A549 treated with dexamethasone at 1 μM for 4 hours (cell line): ENCODE measurements at places on chromosomes 7 and 10. TPM values are rescaled to one million over a fixed set of nuclear protein-coding genes. Genes with fewer than 3 reads are reported as not detected.

Gene MYL7
- not detected in 5 replicates for total RNA-seq

Gene FFAR4
- 0.06 to 0.13 TPM (median 0.09 TPM) in 5 replicates for total RNA-seq

Gene KCNH2
- total RNA-seq: 3.9 to 6.3 TPM (median 5.7 TPM) in 5 replicates

Gene MYO1G
- total RNA-seq: 0.14 to 0.33 TPM (median 0.26 TPM) in 5 replicates

Gene CACNB2
- total RNA-seq: not detected in 5 replicates

Gene STAM
- 22.8 to 28.1 TPM (median 25.1 TPM) in 5 replicates for total RNA-seq

Gene TOMM7
- 326 to 1,131 TPM (median 342 TPM) in 5 replicates for total RNA-seq

Gene SEMA3C
- 53.5 to 113 TPM (median 83.6 TPM) in 5 replicates for total RNA-seq

Gene CPN1
- 0.19 to 0.54 TPM (median 0.36 TPM) in 5 replicates for total RNA-seq

Gene CALCR
- 0.05 to 0.08 TPM (median 0.06 TPM) in 3 of 5 replicates, not detected in the others for total RNA-seq

Gene ENTPD7
- 7.4 to 12.0 TPM (median 10.6 TPM) in 5 replicates for total RNA-seq

Gene GNGT1
- not detected in 5 replicates for total RNA-seq

Gene CCL24
- not detected in 5 replicates for total RNA-seq

Gene DGKI
- 0.19 to 0.43 TPM (median 0.22 TPM) in 5 replicates for total RNA-seq

Gene ALDH18A1
- total RNA-seq: 48.0 to 52.9 TPM (median 51.4 TPM) in 5 replicates

Gene ELN
- 0.12 to 0.25 TPM (median 0.16 TPM) in 5 replicates for total RNA-seq

Gene RBM20
- 3.6 to 4.9 TPM (median 4.0 TPM) in 5 replicates for total RNA-seq

Gene ORC5
- total RNA-seq: 21.2 to 34.2 TPM (median 29.8 TPM) in 5 replicates

Gene SPACDR
- 0.47 to 1.1 TPM (median 0.89 TPM) in 5 replicates for total RNA-seq

Gene CNPY1
- total RNA-seq: not detected in 5 replicates

Gene TRIL
- total RNA-seq: not detected in 5 replicates

Gene SGCE
- total RNA-seq: 47.1 to 52.2 TPM (median 50.4 TPM) in 5 replicates

Gene CHRM2
- not detected in 5 replicates for total RNA-seq

Gene NAT16
- 0.09 to 0.21 TPM (median 0.12 TPM) in 5 replicates for total RNA-seq

Gene OR2A7
- total RNA-seq: not detected in 5 replicates

Gene SPOCK2
- 0.29 to 0.59 TPM (median 0.50 TPM) in 5 replicates for total RNA-seq

Gene COL26A1
- 0.42 to 0.72 TPM (median 0.64 TPM) in 5 replicates for total RNA-seq

Gene CNTNAP2
- 0.02 to 0.07 TPM (median 0.02 TPM) in 4 of 5 replicates, not detected in the other for total RNA-seq

Gene CEP55
- total RNA-seq: 61.0 to 73.3 TPM (median 70.6 TPM) in 5 replicates

Gene PIP
- 0.19 to 0.32 TPM (median 0.23 TPM) in 3 of 5 replicates, not detected in the others for total RNA-seq

Gene EMX2
- not detected in 5 replicates for total RNA-seq

Gene SHOC2
- 17.5 to 26.3 TPM (median 22.0 TPM) in 5 replicates for total RNA-seq

Gene GRM8
- 0.09 TPM in 1 of 5 replicates, not detected in the others for total RNA-seq

Gene VENTX
- total RNA-seq: not detected in 5 replicates

Gene EPHA1
- 0.13 to 0.14 TPM in 2 of 5 replicates, not detected in the others for total RNA-seq

Gene AKR1C8
- 0.07 to 0.14 TPM (median 0.08 TPM) in 5 replicates for total RNA-seq

Gene OR2A12
- not detected in 5 replicates for total RNA-seq

Gene PDK4
- 23.4 to 37.9 TPM (median 29.4 TPM) in 5 replicates for total RNA-seq

Gene TEX36
- not detected in 5 replicates for total RNA-seq

Gene SORCS1
- not detected in 5 replicates for total RNA-seq

Gene TMEM139
- total RNA-seq: 0.63 to 1.0 TPM (median 0.67 TPM) in 5 replicates

Gene CALHM1
- total RNA-seq: not detected in 5 replicates
